ENCODE measurements at places on chromosomes 3 and 15. TPM values are rescaled to one million over a fixed set of nuclear protein-coding genes. Genes with fewer than 3 reads are reported as not detected.

GRCh38 chr15:53360881-53361280 is 398.6 kb downstream of the WDR72 start:
- DNase-seq = no peak

- no peak for DNase-seq
Measured at GRCh38 chr15:83838763-83839162, 184.8 kb downstream of the ADAMTSL3 start.

GRCh38 chr3:192655040-192655439 is 72.3 kb downstream of the FGF12 start:
- DNase-seq = no peak

GRCh38 chr3:110344897-110345767 is 726.5 kb upstream of the NECTIN3 start:
- DNase-seq = no peak

Gene CRYGS
- total RNA-seq = 1.6 TPM

Gene ECE2
- 3.7 TPM for total RNA-seq

Gene IMPG2
- total RNA-seq = 3.3 TPM

All from frontal cortex (tissue), 4 donors.